Stimulated activated CD8-positive, alpha-beta memory T cell treated with anti-CD3 and anti-CD28 coated beads, Interleukin-2, amount 100 ng/mL, for 1 hour (primary cell): ENCODE measurements at places on chromosomes 7 and 10.

GRCh38 chr10:33240931-33241330 lies 93.5 kb downstream of the NRP1 start:
- DNase-seq: no peak

GRCh38 chr7:44827567-44827966 lies 20.3 kb downstream of the H2AZ2 start:
- no peak for DNase-seq

DNA sequence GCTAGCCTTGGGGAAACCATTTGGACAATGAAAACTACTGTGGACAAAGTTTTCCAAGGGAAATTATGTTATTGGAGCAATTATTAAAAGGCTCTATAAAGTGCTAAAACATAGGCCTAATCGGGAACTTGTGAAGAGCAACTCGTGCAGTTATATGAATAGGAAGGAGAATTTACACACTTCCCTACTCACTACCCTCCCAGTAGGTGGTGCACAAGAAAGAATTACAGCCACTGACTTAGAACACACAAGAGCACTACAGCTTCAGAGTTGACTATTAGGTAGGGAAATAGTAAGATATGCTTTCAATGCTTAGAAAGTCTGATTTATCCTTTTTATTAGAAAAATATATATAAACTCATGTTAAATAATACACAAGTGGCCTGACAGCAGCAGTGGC lies 47.2 kb downstream of the GSAP start:
- DNase-seq: no peak

DNA sequence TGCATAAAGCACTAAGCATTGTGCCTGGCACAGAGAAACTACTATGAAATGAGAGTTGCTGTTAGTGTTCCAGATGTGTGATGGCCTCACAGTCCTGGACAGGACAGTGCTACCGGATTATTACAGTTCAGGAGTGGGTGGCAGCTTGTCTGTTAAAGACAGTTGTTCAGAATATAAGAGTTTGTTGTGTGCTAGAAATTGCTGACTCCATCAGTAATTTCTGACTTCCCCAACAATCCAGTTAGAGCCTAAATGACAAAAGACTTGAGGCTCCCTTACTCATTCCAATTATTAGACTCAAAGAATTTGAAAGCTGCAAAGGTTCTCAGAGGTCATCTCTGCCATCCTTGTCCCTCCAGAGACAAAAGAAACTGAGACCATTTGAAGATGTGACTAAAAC lies 34.3 kb upstream of the DNAJB12 start:
- no peak for DNase-seq

GRCh38 chr7:498678-499641 lies 20.7 kb downstream of the PDGFA start:
- no peak for DNase-seq

DNA sequence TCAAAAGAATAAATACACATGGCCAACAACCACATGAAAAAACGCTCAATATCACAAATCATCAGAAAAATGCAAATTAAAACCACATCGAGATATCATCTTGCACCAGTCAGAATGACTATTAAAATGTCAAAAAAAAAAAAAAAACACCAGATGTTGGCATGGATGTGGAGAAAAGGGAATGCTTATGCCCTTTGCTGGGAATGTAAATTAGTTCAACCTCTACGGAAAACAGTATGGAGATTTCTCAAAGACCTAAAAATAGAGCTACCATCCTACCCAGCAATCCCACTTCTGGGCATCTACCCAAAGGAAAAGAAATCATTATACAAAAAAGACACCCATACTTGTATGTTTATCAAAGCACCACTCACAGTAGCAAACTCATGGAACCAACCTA lies 45.0 kb upstream of the DIP2C start:
- no peak for DNase-seq

- no peak for DNase-seq
Measured at GRCh38 chr10:3679950-3680629, 104.9 kb downstream of the KLF6 start.

- DNase-seq: no peak
Measured at GRCh38 chr7:150357771-150358427, 10.7 kb upstream of the REPIN1 start.

- DNase-seq: no peak
Measured at GRCh38 chr10:27485986-27486385, 18.1 kb upstream of the RAB18 start.

- DNase-seq: no peak
Measured at GRCh38 chr10:116465546-116465945, 37.9 kb downstream of the PNLIPRP3 start.

- DNase-seq: no peak
Measured at GRCh38 chr7:41992881-41993867, 243.8 kb downstream of the GLI3 start.

- no peak for DNase-seq
Measured at GRCh38 chr7:135321556-135321955, 87.9 kb downstream of the STRA8 start.

DNA sequence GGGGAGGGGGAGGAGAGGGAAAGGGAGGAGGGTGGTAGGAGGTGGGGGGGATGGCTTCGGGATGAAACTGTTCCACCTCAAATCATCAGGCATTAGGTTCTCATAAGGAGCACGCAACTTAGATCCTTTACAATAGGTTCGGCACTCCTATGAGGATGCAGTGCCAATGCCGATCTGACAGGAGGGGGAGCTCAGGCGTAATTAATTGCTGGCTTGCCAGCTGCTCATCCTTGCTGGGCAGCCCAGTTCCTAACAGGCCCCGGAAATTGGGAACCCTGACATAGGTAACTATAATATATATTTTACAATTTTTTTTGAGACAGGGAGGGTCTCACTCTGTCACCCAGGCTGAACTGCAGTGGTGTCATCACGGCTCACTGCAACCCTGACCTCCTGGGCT lies 118.8 kb upstream of the SFMBT2 start:
- DNase-seq: no peak

DNA sequence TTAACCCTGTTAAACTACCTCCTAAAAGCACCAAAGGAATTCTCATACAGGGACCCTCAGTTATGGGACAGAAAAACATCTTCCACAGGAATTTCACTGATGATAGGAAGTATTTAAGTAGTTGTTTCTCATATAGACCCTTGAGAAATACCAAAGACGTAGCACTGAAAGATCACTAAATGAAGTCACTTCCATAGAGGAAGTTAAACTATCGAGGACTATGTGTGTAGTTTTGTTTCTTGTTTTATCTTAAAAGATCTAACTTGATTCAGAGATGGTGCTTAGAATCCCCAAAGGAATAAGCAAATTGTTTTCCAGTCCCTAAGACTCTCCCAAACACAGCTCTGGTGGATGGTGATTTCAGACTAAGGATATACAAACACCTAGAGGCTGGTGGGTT lies 94.8 kb upstream of the AFAP1L2 start:
- DNase-seq: no peak

DNA sequence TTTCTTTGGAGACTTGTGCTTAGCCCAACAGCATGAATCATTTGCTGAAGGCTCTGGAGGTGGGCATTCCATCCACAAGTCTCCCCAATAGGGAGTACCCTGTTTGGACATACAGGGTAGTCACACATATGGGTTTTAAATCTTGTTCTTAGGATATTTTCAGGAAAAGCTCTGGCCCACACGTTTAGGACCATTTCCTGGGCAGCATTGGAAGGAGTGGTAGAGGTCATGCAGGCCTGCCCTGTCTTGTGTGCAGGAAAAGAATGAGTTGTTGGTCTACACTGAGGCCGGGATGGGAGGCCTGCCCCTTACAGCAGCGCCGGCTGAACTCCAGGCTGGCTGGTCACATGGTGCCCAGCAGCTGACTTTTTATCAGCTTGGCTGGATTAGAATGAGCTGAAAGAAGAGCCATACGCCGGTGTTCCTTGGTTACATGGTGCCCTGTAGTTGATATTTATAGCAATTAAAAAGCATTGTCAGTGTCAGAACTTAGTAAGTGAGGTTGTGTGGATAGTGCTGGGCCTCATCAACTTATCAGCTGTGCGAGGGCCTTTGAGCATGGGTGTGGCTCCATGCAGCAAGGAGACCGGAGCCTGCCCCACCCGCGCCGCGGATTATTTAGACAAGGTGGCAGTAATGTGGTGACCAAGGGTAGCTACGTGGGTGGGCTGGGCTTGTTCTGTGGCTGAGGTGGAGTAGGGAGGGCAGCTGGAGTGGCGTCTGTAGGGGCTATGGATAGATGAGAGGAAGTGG lies 28.6 kb downstream of the OGDH start:
- DNase-seq: no peak

DNA sequence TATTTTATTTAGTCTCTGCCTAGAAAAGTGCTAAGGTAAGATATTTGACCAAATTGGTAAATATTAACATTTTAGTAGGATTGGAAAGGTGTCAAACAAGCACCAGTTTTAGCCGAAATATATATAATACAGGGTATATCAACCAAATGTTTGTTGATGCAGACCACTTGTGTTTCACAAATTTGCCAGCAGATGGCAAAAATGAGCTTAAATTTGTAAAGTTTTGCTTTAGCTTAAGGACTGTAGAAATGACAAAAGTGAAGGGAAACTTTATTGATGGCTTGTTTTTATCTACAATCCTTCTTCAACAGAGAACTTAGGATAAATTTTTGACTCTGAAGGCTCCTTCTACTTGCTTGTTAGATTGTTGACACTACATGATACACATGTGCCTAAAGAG lies 4.8 kb upstream of the POLR1F start:
- no peak for DNase-seq

- DNase-seq: no peak
Measured at GRCh38 chr7:55553024-55553345, 19.3 kb downstream of the VOPP1 start.

DNA sequence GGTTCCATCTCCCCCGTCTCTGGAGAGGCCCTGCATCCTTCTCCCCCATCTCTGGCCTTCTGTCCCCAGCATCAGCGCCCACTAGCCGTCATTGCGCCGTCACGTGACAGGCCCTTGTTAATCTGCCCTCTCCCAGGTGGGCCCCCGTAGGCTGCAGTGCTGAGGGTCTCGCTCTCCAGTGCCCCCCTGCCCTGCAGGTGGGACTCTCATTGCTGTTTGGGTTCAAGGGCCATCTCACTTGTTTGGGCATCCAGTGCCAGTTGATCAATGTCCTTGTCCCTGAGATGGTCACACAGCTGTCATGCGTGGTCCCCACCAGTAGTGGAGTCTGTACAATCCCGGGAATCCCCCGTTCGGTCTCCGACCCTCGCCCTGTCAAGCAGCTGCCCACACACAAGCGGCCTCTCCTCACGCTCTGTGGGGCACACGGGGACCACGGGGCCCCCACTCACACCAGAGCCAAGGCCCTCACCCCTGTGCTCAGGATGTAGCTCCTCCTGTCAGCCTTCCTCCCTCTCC lies 114.0 kb downstream of the INPP5A start:
- DNase-seq: no peak

DNA sequence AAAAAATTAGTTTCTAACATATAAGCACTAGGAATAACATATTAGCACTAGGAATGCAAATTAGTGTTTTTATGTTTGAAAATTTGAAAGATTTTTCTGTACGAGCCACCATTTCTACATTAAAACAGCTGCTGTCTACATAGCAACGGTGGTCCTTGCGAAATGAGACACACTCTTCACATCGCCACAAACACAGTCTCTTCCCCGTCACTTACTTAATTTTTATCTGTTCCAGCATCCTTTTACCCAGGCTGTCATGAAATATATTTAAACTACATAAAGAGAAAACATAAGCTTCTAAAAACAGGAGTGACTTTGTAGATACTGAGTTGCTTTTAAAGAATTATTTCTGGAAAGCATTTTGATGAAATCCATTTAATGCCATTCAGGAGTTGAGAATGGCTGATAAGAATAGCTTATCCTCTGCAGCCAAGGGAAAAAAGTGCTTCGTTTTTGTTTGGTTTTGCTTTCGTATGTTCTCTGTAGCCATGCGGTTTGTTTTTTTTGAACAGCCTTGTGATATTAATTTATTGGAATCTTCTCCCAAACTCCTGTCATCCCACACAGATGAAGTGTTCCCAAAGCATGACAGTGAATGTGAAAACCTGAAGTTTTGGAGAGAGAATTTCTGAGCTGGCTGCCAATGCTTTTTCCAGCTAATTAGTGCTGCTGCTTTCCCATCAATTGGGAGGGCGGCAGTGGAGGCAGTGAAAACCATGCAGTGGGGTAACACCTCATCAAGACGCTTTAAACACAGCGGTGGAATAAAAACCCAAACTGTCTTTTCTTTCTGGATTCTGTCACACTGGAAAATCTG lies 603.7 kb upstream of the ADARB2 start:
- no peak for DNase-seq

- no peak for DNase-seq
Measured at GRCh38 chr7:74455928-74456327, 2.2 kb downstream of the GTF2IRD1 start.

- no peak for DNase-seq
Measured at GRCh38 chr10:79066411-79067240, 2.1 kb upstream of the ZMIZ1 start.

GRCh38 chr7:102284891-102285539 lies 1.7 kb upstream of the SH2B2 start:
- DNase-seq: no peak

DNA sequence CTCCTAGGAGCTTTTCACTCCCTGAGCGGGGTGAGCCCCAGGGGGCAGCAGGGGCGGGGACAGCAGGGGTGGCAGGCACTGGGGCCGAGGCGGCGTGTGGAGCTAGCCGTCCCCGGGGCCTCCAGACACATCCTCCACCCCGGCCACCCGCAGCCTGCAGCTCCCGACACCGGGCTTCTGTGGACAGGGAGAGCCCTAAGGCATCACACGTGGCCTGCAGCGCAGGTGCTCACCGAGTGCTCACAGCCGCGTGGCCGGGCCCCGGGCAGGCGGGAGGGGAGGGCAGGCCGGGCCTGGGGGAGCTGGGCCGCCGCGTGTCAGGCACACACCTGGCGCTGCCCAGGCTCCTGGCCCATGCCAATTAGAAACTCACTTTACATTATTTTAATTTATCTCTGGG lies 51.4 kb downstream of the MICALL2 start:
- DNase-seq: no peak

DNA sequence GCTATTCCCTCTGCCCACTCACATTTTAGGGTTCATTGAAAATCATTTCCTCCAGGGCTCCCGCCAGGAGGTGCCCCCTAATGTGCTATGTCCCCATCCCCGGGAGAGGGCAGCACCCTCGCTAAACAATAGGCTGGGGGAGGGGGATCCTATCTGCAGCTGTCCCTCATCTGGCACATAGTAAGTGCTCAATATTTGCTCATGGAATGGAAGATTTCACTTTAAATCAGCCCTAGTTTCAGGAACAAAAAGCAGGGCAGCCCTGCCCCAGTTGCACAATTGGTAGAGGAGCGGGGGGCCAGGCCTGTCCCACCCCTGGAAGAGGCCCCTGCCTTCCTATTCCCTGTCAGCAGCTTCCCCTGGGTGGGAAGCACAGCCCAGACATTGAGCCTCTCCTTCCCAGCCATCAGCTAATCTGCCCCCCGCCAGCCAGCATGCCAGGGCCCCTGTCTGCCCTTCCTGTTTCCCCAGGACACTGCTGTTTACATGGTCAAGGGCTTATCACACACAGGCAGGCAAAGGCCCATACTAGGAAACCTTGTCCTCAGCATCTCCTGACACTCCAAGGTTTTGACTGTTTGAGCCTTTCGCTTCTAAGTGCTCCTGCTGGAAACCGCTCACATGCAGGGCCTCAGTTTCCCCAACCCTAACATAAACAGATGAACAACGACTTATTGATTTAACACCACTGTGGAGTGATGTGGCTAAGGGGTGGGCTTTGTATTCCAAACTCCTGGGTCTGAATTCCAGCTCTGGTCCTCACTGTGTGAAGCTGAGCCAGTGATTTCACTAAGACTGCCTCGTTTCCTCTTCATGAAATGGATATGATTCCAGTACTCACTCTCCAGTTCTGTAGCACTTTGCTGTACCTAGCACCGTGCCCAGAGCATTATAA lies 130.7 kb upstream of the ZMIZ1 start:
- DNase-seq: no peak

GRCh38 chr10:65570143-65571010 lies 1355.5 kb upstream of the LRRTM3 start:
- no peak for DNase-seq

GRCh38 chr10:61608255-61609033 lies 54.3 kb upstream of the CABCOCO1 start:
- DNase-seq: no peak
